Neural crest cell (in vitro differentiated cells): ENCODE measurements at places on chromosomes 5 and 9.

GRCh38 chr9:69132361-69132760 is 41.7 kb upstream of the TJP2 start:
- no peak for DNase-seq

- no peak for DNase-seq
Observed at GRCh38 chr9:74865177-74865576, 22.5 kb downstream of the TRPM6 start.

DNA sequence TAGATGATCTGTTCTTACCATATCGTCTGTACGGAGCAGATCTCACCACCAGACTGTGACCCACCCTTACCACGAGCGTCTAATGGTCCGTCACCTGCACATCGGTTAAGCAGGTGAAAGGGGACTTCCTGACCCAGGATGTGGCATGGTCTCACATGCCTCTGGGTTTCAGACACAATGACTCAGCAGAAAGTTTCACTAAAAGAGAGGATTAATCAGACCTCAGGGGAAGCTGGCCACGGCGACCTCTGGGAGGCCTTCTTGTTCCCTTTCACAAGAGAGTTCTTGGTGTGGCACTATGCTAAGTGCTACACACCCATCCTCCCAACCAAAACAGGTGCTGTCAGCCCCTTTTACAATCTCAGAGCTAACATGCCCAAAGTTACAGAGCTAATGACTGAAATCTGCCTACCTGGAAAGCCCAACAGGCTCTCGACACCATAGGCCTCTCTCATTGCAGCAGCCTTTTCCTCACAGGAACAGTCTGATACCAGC is 41.6 kb downstream of the ADAMTS12 start:
- DNase-seq = no peak

DNA sequence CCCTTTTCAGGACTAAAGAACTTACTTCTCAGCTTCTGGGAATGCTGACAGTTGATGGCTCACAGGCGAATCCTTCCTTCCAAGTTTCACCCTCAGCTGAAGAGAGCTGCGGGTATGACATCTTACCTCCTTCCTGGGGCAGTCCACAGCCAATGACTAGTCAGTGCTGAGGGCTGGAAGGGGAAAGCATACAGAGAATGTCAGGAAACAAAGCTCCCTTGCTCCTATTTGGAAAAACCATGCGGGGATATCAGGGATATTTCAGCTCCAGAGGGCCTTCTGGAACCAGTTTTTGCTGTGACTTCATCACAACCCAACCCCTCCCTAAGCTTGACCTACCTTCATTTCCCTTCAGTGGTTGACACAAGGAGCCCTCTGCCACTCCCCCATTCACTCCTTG is 15.7 kb downstream of the FTMT start:
- no peak for DNase-seq

DNA sequence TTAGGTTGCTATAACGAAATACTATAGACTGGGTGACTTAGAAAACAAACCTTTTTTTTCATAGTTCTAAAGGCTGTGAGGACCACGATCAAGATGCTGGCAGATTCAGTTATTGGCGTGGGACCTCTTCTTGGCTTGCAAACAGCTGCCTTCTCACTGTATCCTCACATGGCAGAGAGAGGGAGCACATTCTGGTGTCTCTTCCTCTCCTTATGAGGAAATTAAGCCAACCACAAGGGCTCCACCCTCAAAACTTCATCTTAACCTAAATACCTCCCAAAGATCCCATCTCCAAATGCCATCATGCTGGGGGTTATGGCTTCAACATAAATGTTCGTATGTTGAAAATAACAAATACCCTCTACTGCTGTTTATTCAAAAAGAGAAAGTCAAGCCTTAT is 197.1 kb downstream of the CEMIP2 start:
- no peak for DNase-seq

- DNase-seq = no peak
Observed at GRCh38 chr5:80064124-80064523, 29.0 kb downstream of the THBS4 start.

GRCh38 chr5:30811298-30811697 is 382.2 kb upstream of the CDH6 start:
- DNase-seq = no peak

- no peak for DNase-seq
Observed at GRCh38 chr9:131433302-131433854, 39.5 kb downstream of the PRRC2B start.

DNA sequence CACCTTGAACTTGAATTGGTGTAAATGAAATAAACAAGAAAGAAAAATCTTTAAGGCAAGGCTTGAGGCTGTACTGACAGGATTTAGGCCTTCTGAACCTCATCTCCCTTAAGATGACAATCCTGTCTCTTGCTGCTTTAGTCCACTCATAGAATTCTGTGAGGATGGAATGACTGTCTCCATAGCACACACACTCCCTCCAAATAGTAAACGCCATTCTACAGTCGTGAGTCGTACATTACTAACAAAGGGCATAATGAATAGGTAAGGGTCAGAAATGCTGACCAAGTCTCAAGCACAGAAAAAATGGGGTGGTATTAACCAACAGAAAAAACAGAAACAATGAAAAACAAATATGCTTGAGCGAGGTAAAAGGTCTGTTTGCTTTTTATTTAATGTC is 71.8 kb upstream of the SIMC1 start:
- no peak for DNase-seq

- no peak for DNase-seq
Observed at GRCh38 chr9:81076131-81076530, 613.2 kb downstream of the TLE1 start.
